ENCODE measurements at places on chromosomes 2 and 18.
A peak's percentile ranks its signal among the peaks of the same experiment; 100 is the strongest.

DNA sequence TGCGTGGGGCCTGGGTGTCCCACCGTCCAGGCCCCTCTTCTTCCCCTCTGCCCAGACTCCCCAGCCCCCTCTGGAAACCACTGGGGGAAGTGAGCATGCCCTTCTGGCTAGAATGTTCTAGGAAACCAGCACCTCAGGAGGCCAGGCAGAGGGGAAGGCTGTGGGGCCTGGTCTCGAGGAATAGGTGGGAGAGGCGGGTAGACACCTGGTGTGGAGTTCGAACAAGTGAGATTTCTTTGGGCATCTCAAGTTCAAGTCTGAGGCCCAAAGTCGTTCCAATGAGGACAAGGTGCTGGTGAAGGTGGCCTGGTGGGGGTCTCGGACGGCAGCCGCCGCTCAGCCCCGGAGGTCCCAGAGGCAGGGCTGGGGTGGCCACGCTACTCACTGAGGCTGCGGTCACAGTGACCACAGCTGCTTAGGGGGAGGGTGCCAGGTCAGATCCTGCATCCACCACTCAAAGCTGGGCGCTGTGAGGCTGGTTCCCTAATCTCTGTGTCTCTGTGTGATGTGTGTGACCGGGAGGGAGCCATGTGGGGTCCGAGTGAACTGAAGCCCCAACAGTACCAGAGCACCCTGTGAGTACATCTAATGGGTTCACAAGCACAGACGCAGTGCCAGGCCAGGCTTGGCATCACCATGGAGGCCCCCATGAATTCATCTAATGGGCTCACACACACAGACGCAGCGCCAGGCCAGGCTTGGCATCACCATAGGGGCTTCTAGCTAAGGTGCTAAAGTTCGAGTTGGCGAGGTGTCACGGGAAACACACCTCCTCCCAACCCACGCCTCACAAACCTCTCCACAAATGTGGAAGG is 26.5 kb upstream of the PXDN start:
- no peak for DNase-seq

- DNase-seq, result no peak
These were observed 263.3 kb downstream of the TFCP2L1 start for GRCh38 chr2:121021685-121022084.

DNA sequence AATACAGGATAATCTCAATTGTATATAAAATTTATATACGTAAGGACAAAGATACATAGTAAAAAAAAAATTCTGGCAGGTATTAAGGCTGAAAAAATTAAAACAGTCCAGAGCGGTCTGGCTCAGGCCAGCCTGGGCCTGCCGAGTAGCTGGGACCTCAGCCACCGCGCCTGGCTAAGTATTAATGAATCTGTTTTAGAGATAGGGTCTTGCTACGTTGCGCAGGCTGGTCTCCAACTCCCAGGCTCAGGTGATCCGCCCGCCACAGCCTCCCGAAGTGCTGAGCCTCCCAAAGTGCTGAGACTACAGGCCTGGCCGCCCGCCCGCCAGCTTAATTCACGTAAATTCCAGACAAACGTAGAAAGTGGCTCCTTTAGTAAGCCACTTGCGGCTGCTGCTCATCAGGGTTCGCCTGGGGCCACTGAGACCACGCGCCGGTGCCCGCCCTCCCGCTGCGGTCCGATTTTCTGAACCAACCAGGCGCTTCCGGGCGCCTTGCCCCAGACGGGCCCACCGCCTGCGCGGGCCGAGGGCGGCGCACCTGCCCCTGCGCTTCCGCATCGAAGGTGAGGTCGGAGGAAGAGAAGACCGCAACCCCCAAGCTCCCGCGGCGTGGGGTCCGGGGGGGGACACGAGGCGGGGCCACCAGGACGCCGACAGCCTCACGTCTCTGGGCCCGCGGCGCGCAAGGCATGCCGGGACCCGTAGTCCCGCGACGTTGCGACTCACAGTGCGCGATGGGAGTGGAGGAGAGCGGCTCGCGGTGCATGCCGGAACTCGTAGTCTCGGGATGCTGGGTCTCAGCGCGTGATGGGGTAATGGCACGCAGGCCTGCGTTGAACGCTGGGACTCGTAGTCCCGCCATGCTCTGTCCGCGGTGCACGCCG is 695 bp upstream of the CTDP1 start:
- peak; percentile 99 for DNase-seq

DNA sequence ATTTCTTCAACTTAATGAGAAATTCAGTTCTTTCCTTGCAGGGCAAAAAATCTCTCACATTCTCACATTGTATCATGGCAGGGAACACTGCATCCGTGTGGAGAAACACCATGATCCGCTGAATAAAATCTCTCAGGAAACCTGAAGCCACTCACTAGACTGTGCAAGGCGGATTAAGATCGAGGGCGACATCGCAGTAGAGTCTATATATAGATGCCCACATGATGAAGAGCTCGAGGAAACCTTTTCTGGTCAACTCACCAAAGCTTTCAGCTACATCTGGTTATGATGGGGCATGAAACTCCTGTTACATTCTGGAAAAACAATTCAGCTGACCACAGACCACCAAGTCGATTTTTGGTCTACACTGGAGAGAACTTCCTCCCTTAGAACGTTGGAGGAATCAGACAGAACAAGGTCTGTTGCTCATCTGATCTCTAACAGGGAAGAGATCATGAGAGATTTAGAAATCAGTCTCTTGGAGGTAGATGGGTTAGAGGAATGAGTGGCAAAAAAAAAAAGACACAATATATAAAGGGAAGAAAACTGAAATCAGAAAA is 162.9 kb upstream of the ZNF516 start:
- no peak for DNase-seq

- no peak for DNase-seq
These were observed 61.7 kb downstream of the LIPG start for GRCh38 chr18:49623571-49623970.

- DNase-seq, result no peak
These were observed 48.2 kb upstream of the OTOF start for GRCh38 chr2:26526105-26526504.

GRCh38 chr18:75307530-75307929 is 96.9 kb downstream of the TSHZ1 start:
- DNase-seq, result no peak

GRCh38 chr18:75489493-75490190 is 62.1 kb upstream of the SMIM21 start:
- no peak for DNase-seq

DNA sequence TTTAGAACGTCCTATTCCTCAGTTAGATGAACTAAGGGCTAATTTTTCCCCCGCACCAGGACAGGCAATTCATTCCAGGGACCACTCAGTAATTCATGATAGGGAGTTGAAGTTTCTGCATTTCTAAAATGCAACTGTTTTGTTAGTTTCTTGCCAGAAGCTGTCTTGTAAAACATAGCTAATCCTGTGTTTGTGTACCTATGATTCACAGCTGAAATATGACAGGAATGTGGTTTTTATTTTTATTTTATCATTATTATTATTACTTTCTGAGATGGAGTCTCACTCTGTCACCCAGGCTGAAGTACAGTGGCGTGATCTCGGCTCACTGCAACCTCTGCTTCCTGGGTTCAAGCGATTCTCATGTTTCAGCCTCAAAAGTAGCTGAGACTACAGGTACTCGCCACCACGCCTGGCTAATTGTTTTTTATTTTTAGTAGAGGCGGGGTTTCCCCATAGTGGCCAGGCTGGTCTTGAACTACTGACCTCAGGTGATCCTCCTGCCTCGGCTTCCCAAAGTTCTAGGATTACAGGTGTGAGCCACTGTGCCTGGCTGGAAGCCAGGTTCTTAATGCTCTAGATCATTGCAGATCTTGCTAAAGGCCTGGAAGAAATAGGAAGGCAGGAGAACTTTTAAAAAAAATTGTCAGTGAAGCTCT is 154.8 kb upstream of the FHL2 start:
- no peak for DNase-seq

GRCh38 chr2:211690736-211691135 is 847.9 kb downstream of the ERBB4 start:
- DNase-seq, result no peak

DNA sequence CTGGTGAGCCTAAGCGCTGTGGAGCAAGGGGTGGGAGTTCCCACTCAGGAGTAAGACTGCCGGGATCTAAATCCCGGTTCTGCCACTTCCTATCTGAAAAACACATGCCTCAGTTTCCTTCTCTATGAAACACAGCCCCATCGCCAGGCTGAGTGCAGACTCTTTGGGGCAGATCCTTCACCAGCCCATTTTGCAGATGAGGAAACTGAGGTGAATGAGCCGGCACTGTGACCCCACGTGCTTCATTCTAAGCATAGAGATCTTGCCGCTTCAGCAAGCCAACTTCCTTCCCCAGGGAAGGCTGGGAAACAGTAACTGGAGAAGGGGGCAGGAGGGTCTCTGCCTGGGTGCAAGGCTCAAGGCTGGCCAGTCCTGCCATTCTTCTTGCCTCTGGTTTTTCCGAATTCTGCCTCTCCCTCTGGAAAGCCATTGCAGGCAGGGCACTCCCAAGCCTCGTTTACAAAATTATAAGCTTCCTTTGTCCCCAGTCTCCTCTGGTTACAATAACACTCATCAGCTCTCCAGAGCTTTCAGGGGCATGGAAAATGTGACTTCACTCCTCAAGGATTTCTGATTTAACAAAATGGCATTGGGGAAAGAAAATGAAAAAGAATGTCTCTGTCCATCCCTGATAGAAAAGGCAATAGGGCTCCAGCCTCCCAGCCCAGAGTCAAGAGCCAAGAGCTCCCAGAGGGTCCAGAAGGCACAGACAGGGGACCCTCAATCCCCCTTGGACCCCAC is 249.2 kb downstream of the TNS1 start:
- no peak for DNase-seq

DNA sequence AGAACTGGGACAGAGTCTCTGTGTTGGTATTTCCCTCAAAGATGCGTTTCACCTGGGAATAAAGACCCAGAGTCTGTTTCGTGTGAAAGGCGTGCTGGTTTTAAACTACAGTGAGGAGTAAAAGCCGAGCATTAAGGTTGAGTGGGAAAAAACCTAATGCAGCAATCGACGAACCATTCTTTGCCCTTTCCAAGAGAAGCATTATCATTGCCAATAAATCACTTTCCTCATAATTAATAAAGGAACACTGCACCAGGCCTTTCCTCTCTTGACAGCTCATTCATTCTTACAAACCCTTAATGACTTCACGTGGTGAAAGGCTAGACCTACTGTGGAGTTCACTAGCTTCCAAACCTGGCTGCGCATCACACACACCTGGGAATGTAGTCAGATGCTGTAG is 896 bp upstream of the SLC8A1 start:
- DNase-seq, result no peak

- DNase-seq, result no peak
These were observed 246.3 kb upstream of the NRP2 start for GRCh38 chr2:205435970-205436369.

- no peak for DNase-seq
These were observed 597.5 kb downstream of the SLC4A3 start for GRCh38 chr2:220224691-220225543.

DNA sequence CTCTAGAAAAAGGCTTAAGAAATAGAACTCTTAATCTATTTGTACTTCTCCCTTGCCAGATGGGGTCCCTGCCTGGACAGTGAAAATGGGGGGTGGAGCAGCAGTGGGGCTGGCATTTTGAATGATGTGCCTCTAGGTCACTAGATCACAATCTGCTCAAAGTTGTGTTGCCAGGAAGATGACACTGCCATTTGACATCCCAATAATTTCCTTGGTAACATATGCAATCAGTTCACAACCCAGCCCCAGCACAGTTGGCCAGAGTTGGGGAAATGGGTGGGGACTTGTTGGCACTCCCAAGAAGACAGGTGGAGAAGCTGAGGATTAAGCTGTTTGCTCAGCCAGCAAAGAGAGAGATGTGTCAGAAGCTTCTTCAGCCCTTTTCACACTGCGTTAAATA is 558.3 kb upstream of the KLHL29 start:
- DNase-seq, result no peak

GRCh38 chr2:9248363-9248762 is 41.8 kb downstream of the ASAP2 start:
- DNase-seq, result no peak

DNA sequence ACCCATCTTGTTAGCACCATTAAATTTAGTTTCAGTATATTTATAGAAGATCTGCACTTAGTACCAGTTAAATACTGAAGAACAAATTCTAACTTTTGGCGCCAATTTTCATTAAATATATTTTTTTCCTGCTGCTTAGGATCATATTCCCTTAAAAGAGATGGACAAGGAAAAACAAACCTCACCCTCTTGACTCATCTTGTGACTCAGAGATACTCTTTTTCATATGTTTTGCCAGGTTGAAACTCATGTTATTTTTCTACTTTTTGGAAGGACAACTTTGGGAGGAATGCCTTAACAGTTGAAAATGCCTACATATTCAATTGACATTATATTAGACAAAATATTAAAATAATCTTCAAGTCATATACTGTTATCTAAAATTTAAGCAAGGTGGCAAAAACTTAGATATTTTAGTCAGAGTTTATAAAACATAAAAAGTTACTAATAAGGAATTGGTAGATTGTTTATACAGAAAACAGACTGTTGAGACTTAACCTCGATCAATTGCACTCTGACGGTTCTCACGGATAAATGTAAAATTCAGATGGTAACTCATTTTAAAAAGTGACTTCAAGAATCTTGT is 36.2 kb downstream of the PNO1 start:
- no peak for DNase-seq

DNA sequence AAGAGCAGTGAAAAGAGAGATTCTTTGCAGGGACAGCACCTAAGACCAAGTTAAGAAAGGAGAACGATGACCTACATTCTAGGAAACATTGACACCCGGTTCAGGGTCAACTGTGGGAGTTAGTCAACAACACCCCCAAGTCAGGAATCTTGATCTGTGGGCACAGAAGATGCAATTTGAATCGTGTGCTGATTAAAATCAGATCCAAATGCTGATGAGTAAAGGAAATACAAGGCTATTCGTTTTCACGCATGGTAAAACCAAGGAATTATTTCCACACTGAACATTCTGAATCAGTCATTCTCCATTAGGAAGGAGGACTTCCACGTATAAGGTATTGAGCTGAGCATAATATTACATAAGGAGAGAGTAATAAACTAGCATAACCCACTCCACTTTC is 124.2 kb downstream of the COPS8 start:
- DNase-seq, result no peak

All from D341Med (cell line).